ENCODE measurements at places on chromosomes 5 and 9. TPM values are rescaled to one million over a fixed set of nuclear protein-coding genes. Genes with fewer than 3 reads are reported as not detected.

- no peak for DNase-seq
These were observed 36.2 kb upstream of the OR2S2 start for GRCh38 chr9:35993976-35994720.

GRCh38 chr5:40656766-40657165, 22.9 kb upstream of the PTGER4 start:
- DNase-seq: no peak

DNA sequence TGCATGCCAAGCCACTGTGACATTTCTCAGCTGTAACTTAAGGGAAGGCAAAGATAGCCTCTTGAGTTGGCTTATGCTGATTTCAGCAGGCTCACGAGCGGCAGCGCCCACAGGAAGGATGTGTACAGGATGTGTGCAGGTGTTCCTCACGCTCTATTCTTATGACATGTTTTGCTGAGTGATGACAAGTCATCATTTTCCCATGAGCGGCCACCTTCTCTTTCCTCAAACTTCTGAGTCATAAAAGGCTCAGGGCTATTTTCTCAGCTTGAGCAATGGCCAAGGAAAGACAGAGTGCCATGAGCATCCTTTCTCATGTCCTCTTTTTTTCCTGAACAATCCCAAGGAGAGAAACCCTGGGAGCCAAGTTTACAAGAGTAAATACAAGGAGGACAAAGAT, 365.9 kb downstream of the PLK2 start:
- DNase-seq: no peak

DNA sequence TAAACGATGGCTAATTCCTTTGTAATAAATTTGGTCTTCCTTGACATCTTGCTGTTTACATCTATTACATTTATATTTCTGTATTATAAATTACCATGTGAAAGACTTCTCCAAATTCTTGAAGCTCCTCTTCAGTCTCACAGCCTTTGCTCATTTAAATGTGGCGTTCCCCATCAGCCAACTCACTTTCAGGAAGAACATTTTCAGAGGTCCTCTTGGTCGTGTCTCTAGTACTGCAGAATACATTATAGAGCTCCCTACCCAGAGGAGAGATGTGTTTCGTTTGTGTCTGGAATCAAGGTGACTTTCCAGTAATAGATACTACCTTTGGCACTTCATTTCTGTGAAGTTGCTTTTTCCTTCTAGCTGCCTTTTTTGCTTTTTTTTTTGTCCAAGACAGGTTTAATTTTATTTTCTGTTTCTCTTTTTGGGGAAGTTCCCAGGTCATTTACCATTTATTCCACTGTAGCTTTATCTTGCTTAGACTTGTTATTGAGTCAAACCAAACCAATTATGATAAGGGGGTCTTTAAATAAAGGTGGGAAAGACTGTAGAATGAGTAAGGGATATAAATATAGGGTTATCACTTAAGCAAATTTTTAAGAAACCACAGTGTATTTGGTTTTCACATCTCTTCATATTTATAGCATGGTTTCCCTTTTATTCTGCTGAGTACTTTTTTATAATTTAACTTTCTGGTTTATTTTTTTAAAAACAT, 12.8 kb downstream of the UBE2B start:
- no peak for DNase-seq

DNA sequence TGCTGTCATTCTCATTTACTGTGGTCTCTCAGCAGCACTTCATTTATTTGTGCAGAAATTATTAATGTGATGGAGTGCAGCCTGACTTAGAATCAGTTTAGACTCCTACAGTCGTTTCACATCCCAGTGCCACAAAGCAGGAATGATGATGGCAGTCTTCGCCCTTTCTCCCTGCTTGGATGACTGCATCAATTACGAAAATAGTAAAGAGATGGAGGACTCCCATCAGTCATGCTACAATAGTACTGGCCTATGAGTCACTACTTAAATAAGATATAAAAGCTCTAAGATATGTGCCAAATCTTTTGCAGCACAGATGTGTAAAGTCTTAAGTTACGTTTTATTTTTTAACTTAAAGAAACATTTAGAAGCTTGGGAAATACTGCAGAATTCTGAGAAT, 263.9 kb downstream of the CHSY3 start:
- no peak for DNase-seq

GRCh38 chr9:21681641-21682040, 120.8 kb upstream of the MTAP start:
- no peak for DNase-seq

DNA sequence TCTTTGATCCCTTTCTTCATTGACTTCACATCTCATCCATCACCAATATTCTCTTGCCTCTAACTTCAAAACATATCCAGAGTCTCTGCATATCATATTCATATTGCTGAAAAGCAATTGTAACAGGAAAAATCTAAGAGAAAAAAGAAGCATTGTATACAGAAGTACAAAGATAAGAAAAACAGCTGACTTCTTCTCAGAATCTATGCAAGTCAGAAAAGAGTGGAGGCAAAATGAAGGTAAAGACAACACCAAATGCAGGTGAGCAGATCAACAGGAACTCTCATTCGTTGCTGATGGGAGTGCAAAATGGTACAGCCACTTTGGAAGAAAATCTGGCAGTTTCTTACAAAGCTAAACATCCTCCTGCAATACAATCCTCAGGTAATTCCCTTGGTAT, 155.6 kb downstream of the PHF2 start:
- no peak for DNase-seq

RGMB gene
- 22.0 TPM for total RNA-seq

DENND1A gene
- 17.3 TPM for total RNA-seq

LECT2 gene
- not detected for total RNA-seq

CER1 gene
- not detected for total RNA-seq

TAS2R1 gene
- not detected for total RNA-seq
